ENCODE measurements at places on chromosomes 2 and 18.

GRCh38 chr18:2410688-2411087 is 160.6 kb downstream of the METTL4 start:
- no peak for DNase-seq

DNA sequence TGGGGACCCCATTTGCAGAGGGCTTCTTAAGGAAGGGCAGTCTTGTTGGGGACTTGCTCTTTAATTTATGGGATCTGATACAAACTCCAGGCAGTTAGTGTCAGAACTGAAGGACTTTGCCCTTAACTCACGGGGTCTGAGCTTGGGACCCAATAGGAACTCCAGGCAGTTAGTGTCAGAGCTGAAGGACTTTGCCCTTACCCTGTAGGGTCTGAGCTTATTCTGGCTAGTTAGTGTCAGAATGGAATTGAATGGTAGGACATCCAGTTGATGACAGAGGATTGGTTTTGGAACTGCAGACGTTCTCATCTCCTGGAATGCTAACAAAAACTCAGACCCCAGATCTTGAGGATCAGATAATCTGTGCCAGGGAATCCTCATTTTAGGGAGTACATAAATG is 256.9 kb upstream of the COPS8 start:
- DNase-seq = no peak

GRCh38 chr2:230203110-230203676 is 16.6 kb downstream of the SP110 start:
- no peak for DNase-seq

GRCh38 chr2:179272406-179273192 is 8.0 kb upstream of the SESTD1 start:
- peak; percentile 76 for DNase-seq

- no peak for DNase-seq
Measured at GRCh38 chr2:120227111-120227991, 4.2 kb upstream of the TMEM185B start.

DNA sequence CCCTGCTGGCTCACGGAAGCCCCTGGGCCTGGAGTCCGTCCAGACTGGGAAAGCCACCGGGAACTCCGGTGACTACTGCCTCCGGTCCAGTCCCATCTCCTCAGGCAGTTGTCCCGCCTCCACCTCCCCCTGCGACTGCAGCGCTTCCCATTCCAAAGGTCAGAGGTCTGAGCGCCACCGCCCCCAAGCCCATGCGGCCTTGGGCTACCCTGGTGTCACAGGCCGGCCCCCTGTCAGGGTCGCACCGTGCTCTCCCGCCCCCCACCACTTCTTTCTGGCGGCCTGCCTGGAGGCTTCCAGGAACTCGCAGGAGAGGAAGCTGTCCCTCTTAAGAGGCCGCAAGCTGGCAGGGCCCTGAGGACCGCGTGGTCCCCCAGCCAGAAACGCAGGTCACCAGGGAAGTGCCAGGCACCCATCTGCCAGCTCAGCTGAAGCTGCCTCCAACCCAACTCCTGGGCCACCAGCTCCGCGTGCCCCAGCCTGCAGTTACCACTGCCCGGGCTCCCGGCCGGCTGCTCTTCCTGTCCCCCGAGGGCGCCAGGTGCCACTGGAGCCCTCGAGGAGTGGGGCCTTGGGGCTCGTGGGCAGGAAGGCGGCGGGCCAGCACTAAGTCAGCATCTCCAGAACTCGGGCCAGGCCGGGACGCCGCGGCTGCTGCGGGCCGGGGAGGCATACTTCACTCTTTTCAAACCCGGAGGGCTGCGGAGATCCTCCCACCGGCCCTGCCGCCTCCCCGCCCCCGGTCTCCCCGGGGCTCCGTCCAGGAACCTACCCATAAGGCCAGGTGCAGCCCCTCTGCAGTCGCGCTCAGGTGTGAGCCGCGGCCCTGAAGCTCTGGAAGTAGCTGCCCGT is 83.3 kb upstream of the POMC start:
- DNase-seq = peak; percentile 68

GRCh38 chr2:133574186-133574585 is 5.9 kb upstream of the NCKAP5 start:
- DNase-seq = no peak

GRCh38 chr2:85158559-85159273 is 25.5 kb downstream of the TCF7L1 start:
- no peak for DNase-seq

- peak; percentile 34 for DNase-seq
Measured at GRCh38 chr2:118032169-118033013, 18.5 kb upstream of the CCDC93 start.

DNA sequence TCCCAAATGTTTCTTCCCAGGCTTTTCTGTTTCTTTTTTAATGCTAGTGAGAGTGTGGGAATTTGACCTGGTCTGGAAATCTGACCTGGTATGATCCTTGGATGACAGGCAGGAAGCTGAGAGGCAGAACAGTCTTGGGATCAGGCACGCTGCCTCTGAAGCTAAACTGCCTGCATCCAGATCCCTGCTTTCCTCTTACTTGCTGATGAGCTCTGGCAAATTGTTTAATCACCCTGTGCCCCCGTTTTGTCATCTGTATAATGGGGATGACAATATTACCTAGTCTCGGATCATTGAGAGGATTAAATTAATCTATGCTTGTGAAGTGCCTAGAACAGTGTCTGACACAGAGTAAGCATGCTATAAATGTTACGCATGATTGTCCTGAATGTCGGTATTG is 3.3 kb downstream of the KLHL23 start:
- no peak for DNase-seq

GRCh38 chr2:41916177-41916576 is 131.6 kb upstream of the PKDCC start:
- DNase-seq = no peak

DNA sequence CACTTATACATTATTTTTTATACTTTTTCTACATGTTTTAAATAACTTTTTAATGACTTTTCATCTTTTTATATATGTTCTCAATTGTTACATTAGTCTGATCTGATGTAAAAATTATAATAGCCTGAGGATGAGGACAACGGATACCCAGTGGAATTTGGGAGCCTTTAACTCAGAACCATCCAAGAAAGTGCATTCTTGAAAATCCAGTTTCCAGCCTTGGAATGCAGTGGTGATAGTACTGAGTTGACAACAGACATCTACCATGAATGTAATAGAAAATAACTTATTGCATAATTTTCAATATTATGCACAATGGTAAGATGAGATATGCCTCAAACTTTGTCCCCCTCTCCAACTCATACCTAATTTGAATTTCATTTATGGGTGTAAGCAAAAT is 120.7 kb upstream of the ZC3H15 start:
- DNase-seq = no peak

GRCh38 chr2:204898928-204899640 is 353.8 kb downstream of the PARD3B start:
- no peak for DNase-seq

- DNase-seq = no peak
Measured at GRCh38 chr2:118632921-118633320, 214.5 kb downstream of the EN1 start.

DNA sequence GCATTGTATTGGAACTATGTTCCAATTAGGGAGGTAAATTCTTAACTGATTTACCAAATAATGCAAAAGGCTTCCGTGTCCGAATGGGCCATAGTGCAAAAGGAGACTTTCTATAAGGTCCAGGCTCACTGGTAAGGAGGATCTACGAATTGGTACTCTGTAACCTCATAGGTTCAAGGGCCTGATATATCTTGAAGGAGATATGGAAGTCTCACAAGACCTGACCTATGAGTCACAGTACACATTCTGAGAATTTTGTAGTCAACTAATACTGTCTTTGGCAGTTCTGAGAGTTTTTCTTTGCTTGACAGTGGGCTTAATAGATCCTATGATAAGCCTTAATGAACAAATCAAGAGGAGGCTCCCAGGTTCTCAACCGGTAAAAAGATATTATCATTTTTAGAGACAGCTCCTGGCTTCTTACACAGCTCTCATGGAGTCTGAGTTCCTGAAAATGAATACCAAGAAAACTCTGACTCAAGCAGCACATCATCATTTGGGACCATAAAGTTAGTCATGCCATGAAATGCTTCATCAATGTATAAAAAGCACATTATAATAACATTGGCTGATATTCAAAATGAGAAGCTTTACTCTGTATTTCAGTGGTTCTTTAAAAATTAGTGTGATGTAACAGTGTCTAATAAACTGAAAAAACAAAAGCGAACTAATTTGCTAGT is 1275.2 kb upstream of the CRIM1 start:
- DNase-seq = no peak

GRCh38 chr2:190718652-190719526 is 70.0 kb downstream of the NAB1 start:
- peak; percentile 79 for DNase-seq

DNA sequence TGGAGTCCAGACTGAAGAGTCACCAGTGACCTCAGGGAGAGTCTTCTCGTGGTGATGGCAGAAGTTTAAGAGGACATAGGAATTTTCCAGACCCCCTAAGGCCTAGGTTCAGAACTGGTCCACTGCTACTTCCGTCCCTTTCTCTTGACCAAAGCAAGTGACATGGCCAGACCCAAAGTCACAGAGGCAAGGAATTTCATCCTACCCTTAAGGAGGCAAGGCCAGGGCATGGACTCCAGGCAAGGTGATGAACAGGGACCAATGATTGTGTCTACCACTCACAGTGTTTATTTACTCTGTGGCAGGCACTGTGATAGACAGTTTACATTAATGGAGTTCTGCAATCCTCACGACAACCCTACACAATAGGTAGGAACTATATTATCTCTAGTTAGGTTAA is 265.1 kb downstream of the GLI2 start:
- no peak for DNase-seq

DNA sequence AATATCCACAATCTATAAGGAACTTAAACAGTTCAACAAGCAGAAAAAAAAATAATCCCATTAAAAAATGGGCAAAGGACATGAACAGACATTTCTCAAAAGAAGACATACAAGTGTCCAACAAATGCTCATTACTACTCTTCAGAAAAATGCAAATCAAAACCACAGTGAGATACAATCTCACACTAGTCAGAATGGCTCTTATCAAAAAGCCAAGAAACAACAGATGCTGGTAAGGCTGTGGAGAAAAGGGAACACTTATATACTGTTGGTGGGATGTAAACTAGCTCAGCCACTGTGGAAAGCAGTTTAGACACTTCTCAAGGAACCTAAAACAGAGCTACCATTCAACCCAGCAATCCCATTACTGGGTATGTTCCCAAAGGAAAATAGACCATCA is 7.2 kb upstream of the CRYGB start:
- DNase-seq = no peak

GRCh38 chr2:26640331-26640745 is 828 bp downstream of the CIB4 start:
- DNase-seq = peak; percentile 42

GRCh38 chr18:12882453-12883371 is 1.3 kb downstream of the PTPN2 start:
- DNase-seq = peak; percentile 59

GRCh38 chr18:46538376-46538775 is 118.6 kb downstream of the LOXHD1 start:
- DNase-seq = no peak

Data from NCI-H69 (cell line).